ENCODE measurements at places on chromosomes 12 and 14.

DNA sequence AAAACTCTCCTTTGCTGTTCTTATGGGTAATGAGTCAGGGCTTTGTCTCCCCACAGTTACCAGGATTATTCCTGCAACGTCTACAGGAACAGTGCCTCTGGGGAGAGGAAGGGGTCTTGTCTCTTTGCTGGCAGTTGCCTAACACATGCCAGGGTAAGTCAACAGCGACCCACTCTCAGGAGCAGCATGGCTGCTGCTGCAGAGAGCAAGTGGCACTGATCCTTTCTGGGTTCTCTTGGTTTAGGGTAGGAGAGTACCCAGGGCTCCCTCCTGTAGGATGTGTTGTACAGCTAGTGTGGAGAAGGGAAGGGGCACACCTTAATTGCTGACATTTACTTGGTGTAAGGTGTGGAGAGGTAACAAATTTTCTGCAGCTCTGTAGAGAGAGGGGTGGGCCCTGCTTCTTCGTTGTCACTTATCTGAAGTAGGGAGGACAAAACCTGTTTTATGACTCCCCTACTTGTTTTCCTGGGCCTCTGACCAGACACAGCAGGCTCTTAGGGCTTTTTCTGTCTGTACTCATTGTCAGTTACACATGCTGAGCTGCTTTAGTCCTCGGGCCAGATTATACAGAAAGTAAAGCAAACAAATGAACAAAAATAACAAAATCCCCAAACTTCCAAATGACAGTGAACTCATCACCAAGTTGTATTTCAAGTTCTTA lies 168.2 kb downstream of the ACSS3 start:
- DNase-seq: no peak

DNA sequence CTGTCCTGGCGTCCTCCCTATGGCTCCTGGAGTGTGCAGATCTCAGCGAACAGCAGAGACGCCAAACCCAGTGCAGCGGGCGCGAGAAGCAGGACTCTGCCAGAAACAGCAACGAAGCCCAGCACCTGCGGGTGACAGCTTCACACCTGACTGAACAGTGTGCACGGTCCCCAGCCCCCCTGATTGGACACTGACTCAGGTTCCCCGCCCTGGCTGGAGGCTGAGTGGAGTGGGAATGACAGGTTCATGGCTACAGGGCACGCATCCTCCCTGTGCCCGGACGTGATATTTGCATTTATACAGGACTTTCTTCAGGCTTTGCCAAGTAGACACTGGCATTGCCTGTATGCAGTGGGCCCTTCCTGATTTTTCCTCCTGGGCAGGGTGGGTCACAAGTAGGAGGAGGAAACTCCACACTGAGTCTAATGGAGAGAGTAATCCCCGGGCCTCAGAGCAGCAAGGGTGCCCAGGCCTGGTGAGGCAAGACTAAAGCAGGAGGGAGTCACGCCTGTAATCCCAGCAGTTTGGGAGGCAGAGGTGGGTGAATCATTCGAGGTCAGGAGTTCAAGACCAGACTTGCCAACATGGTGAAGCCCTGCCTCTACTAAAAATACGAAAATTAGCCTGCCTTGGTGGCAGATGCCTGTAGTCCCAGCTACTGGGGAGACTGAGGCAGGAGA lies 71.6 kb downstream of the ASCL4 start:
- DNase-seq: no peak

DNA sequence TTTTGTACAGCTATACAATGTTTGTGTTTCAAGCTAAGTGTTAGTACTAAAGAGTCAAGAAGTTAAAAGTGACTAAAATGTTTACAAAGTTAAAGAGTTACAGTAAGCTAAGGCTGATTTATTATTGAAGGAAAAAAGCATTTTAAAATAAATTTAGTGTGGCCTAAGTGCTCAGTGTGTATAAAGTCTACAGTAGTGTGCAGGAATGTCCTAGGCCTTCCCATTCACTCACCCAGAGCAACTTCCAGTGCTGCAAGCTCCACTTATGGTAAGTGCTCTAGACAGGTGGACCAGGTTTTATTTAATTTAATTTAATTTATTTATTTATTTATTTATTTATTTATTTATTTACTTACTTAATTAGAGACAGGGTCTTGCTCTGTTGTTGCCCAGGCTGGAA lies 19.6 kb downstream of the DLK1 start:
- no peak for DNase-seq

- no peak for DNase-seq
Measured at GRCh38 chr12:77697126-77697525, 133.6 kb upstream of the NAV3 start.

DNA sequence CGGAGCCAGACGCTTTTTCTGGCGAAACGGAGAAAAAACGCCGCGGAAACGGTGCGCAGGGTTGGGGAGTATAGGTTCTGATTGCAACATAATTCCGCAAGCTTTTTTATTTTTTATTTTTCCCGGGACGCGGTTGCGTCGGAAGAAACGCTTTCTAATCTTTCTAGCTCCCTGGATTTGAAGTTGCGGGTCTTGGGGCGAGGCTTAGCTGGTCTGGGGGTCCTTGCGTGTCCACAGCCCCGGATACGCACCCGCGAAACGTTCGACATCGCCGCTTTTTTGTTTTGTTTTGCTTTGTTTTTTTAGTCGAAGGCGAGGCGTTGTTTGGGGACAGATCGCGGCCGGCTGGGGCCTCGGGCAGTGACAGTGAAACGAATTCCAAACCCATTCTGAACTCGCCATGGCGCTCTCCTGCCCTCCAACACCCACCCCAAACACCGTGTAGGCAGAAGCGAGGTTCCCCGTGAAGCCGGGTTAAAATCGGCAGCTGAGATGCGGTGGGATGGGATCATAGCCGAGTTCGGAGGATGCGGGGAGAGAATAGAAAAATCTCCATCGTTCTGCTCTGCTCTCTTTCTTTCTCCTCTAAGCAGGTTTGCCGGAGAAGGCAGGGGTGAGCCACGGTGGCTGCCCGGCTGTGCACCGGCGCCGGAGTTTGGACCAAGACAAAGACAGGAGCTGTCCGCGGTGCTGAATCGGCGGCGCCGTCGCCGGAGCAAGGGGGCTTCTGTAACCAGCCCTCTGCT lies 8.1 kb upstream of the LHX5 start:
- DNase-seq: peak; percentile 69

DNA sequence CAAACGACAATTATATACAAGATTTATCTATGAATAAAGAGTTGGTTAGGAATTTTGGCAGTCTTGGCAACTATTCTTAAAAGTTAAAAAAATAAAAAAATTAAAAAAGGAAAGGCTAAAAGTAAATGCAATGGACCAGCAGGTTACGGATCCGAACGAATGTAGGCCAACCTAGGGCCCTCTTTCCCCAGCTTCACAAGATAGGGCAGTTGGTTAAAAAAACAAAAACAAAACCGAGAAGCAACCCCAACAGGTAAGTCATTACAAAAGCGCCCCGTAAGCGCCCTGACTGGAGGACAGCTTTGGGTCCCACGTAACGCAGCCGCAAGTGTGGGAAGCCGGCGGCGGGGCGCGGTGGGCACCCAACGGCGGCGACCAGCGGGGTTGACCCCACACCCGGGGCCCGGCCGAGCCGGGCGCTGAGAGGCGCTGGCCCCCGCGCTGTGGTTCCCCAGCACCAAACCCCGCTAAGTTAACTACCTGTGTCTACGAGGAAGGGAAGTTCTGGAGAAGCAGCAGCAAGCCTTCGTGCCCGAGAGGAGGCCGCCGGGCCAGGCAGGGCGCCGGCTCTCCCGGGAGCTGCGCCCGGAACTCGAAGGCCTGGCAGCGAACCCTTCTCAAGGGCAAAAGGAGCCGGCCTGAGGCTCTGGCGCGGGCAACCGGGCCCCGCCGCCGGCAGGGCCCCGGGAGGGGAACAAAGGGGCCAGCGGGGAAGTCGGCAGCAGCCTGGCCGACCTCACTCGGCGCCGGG lies 882 bp downstream of the HECTD1 start:
- peak; percentile 50 for DNase-seq

DNA sequence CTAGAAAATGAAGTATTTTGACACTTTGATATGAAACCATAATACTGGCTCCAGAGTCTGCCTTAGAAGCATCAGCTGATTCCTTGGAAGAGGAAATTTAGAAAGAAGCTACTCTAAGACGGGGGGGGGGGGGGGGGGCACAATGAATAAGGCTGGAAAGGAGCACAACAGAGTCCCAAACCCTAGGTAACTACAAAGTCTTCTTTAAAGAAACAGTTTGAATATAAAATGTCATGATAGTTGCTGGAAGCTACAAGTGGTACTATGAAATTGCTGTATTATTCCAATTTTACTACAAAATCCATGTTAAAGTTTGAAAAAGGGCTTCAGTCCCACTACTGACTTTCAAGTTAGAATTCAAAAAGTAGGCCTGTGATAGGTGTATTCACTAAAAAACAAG lies 31.6 kb downstream of the CDK17 start:
- no peak for DNase-seq

- no peak for DNase-seq
Measured at GRCh38 chr12:64797156-64797555, 27.3 kb upstream of the TBC1D30 start.

DNA sequence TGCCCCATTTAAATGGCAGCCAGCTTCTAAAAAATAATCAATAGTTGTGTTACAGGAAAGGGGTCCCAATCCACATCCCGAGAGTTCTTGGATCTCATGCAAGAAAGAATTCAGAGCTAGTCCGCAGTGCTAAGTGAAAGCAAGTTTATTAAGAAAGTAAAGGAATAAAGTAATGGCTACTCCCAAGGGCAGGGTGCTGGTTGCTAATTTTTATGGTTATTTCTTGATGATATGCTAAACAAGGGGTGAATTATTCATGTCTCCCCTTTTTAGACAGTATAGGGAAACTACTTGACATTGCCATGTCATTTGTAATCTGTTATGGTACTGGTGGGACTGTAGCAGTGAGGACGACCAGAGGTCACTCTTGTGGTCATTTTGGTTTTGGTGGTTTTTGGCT lies 591.3 kb downstream of the LRFN5 start:
- DNase-seq: no peak

- no peak for DNase-seq
Measured at GRCh38 chr14:54420478-54421142, 20.6 kb downstream of the CNIH1 start.

- DNase-seq: no peak
Measured at GRCh38 chr14:54936816-54937215, 34.2 kb upstream of the GCH1 start.

Measured in GM13976 (cell line).